ENCODE measurements at places on chromosomes 3 and 15.

DNA sequence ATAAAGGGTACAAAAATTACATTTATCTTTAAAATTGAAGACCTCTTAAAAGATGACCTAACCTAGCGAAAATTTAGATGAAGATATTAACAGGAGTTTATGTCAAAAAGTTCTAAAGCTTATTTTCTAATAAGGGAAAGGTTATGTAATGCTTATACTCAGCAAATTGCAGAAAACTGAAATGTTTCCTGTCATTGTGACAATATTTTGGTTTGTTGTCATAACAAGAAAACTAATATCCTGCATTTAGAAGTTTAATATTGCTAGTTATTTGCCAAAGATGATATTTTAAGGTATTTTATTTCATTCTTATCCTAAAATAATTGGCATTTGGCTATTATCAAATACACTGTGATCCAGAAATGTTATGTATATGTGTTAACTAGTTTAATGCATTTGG is 294.5 kb downstream of the C3orf38 start:
- no peak for DNase-seq

- no peak for DNase-seq
Observed at GRCh38 chr3:195302431-195302830, 31.5 kb upstream of the XXYLT1 start.

DNA sequence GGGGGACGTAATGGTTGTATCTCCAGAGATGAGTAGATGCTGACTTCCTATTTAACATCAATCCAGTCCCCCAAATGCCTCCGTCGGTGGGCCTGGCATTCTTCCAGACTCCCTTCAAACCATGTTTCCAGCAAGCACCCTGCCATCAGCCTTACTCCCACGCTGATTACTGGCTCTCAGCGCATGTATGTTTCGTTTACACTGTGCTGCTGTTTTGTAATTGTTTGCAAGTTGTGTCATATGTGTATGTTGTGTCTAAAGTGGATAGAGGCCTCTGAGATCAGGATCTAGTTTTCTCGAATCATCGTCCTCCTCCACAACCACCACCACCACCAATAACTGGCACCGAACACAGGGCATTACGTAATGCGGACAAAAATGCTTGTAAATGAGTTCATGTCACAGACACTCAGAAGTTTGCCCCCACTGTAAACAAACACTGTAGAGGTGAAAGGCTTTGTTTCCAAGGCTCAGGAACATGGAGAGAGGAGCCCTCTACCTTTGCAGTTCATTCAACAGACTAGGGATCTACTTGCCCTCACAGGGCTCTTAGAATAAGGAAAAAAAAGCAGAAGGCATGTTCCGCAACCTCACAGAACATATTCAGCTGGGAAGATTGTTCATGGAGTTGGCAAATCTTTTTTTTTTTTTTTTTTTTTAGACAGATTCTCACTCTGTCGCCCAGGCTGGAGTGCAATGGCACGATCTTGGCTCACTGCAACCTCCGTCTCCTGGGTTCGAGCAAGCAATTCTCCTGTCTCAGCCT is 46.1 kb upstream of the SEMA4B start:
- DNase-seq, result no peak

DNA sequence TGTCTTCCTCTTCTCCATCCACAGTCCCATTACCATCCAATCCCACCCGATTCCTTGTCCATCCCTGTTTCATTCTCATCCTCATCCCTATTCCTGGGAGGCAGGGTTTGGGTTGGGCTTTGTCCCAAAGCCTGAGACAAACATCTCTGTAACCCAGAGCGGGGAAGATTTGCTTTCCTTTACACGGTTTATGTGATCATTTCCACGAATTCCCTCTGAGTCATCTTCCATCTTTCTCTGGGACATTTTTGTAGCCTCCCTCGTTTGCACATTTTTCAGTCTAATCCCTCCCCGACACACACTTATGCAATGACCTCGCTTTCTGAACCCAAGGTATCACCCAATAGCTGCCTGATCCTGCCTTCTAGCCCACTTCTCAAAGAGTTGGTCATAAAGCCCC is 22.8 kb downstream of the DUOX2 start:
- no peak for DNase-seq

GRCh38 chr3:158167737-158168557 is 58.1 kb downstream of the RSRC1 start:
- no peak for DNase-seq

GRCh38 chr3:167605871-167606270 is 47.9 kb downstream of the WDR49 start:
- DNase-seq, result no peak

DNA sequence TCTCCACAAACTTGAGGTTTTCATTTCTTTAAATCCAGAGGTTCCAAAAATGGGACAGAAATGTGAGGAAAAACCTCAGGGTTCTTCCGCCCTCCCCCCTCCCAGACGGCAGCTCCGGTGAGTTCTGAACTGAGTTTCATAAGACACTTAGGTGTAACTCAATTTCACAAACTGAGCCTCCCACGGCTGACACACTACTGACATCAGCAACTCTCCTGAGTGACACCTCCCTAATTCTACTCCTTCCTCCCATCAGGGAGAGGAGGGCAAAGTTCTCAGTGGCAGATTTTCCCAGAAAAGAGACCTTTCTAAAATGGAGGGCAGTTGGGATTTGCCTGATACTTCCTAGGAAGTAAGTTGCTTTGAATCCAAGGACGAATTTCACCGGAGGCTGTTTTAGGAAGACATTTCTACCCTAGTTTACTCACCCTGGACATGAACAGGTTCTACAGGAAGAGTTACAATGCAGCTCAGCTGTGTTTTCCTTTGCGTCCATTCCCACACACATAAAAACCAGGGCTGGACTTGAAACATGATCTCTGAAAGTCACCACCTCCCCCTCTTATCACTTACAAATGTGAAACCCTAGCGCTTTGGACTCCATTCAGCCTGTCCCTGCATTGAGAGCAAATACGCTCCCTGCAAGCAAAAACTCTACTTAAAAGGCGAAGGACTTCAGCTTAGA is 78.1 kb upstream of the LMOD3 start:
- peak; percentile 56 for DNase-seq

- no peak for DNase-seq
Observed at GRCh38 chr15:69034352-69034751, 19.9 kb downstream of the NOX5 start.

DNA sequence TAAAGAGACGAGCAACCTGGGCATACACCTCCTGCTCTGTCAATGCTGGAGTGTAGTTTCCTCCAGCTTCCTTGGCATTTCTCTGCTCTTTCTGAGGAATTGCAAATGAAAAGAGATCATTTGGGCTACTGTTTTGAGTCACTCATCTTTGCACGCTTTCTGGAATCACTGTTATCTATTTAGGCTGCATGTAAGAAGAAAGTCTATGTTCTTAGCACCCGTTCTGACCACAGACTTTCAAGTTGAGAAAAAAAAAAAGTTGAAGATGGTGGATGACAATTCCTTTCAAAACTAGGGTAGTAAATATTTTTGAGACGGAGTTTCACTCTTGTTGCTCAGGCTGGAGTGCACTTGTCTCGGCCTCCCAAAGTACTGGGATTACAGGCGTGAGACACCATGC is 41.3 kb downstream of the SIN3A start:
- DNase-seq, result no peak

- DNase-seq, result no peak
Observed at GRCh38 chr3:26100176-26100575, 310.3 kb downstream of the OXSM start.

DNA sequence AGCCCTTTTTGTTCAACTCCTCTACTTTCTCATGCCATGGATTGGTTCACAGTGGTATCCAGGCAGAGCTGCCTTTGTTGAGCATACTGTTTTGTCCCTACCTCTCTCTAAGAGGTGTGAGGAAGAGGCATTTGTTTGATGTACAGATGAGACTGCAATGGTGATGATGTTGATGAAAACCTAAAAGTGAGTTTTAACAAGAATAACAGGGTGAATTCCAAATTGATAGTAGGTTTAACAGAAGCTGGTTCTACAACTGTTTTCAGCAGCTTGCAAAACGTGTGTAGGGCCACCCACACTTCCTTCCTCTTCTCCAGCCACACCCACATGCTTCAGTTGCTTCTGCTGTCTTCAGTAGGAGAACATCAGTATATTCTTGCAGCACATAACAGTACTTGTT is 10.2 kb downstream of the SNRK start:
- peak; percentile 44 for DNase-seq

DNA sequence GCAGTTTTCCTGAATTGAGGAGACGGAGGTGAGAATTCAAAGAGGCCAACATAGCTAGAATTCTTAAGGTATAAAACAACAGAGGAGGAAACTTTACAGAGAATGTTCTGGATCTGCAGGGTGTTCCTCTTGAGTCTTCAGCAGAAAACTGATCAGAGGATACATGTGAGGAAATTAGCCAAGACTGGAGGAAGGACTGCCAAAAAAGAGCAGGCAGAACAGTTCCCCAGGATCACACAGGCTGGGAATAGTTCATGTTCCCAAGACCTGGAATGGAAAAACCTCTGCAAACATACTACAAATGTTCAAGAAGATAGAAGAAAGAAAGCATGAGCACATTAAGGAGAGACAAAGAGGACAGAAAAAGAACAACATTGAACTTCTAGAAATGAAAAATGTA is 7.5 kb downstream of the SLC49A4 start:
- DNase-seq, result no peak

DNA sequence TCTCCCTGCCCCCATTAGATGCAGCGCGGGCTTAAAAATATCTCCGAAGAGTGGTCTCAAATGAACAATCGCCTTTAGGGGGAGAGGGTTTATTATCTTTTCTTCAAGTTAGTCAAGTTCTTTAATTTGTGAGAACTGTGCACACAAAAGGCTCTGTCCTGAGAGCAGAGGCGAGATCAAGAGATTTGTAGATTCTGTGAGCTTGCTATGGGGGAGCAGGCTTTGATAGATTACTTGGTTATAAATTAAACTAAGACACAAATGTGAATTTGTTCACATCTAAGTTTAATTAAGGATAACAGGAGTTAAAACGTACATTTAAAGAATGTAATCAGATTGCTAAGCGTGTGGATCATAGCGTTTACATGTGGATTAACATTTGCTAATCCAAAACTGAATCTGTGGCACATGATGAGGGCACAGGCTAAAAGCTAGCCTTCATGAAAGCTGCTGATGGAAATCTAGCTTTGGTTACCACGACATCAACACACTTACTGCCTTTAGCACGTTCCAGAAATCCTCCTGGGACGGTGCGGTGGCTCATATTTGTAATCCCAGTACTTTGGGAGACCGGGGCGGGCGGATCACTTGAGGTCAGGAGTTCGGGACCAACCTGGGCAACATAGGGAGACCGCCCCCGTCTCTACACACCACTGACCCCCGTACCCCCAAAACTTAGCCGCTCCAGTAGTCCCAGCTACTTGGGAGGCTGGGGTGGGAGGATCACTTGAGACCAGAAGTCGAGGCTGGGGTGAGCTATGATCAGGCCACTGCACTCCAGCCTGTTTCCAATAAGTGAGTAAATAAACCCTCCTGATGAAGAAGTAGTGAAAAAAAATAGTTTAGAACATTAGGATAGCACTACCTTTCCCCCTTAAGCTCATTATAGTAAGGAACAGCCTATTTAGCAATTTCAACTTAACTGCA is 1.0 kb upstream of the PRTG start:
- DNase-seq, result no peak

- DNase-seq, result no peak
Observed at GRCh38 chr15:89799011-89799911, 15.4 kb downstream of the ANPEP start.

GRCh38 chr15:59178151-59178695 is 28.4 kb upstream of the LDHAL6B start:
- no peak for DNase-seq

- no peak for DNase-seq
Observed at GRCh38 chr3:66672830-66673229, 172.0 kb upstream of the LRIG1 start.

DNA sequence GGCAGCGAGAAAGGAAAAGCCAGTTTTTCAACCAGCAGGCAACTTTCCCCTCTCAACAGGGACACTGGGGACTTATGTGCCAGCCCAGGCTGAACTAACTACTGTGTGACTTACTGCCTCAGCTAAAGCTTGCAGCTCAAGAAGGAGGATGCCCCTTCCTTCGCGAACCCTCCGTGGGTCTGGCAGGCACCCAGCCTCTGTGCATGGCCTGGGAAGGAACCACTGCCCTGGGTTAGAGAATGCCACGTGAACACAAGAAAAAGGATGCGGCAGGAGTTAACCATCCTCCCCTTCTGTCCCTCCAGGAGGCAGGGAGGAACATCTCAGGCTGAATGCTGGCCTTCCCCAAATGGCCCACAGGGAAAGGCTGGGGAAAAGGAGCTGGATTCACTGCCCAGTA is 29.0 kb downstream of the CHDH start:
- no peak for DNase-seq

GRCh38 chr3:86634361-86634760 is 356.6 kb downstream of the VGLL3 start:
- DNase-seq, result no peak

DNA sequence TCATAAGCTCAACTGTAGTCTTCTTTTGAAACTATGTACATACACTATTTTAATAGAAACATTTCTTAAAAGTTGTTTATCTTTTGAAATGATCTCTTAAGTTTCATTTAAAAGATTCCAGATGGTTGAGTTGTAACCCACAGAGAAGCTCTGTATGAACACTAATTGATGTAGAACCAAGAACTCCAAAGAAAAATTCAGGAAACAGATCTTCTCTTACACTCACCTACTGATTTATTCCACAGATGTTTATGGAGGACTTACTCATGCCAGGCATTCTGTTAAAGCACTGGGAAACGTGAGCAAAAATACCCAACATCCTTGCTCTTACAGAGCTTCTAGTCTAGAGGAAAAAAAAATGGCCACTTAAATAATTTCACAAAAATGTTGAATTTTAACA is 551.1 kb downstream of the NAALADL2 start:
- no peak for DNase-seq

DNA sequence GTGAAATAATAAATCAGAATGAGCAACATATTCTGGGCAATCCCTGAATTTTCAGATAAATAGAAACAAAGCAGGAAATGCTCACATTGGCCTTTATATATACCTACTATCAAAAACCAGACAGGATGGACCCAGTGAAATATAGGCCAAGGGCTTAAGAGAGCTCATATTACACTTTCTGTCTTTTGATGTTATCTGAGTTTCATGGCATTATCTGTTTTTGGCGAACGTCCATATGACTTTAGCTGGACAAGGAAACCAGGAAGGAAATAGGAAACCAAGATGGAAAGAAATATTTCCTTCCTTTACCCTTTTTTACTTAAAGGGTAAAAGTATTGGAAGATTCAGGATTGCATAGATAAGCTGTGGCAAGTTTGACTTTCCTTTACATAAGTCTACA is 274.8 kb downstream of the THSD4 start:
- DNase-seq, result no peak

DNA sequence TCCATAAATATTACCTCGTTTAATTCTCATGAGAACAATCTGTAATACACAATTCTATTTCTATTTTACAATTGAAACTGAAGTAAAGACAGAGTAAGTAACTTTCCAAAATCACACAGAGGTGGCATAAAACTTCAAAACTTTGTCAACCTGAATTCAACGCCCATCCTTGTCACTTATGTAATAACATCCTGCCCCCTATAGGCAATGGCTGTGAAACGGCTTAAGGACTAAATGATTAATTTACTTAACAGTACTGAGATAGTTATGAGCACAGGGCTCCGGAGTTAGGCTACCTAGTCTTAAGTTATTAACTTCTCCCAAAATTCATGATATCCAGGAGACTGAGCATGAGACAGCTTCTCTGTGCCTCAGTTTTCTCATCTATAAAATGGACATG is 293.1 kb upstream of the CHRM5 start:
- no peak for DNase-seq

GRCh38 chr3:156536524-156537316 is 18.2 kb downstream of the SSR3 start:
- DNase-seq, result no peak
